ENCODE measurements at places on chromosomes 7 and 10.
A peak's percentile ranks its signal among the peaks of the same experiment; 100 is the strongest.

GRCh38 chr7:158166386-158167340, 421.0 kb downstream of the PTPRN2 start:
- DNase-seq, result no peak

DNA sequence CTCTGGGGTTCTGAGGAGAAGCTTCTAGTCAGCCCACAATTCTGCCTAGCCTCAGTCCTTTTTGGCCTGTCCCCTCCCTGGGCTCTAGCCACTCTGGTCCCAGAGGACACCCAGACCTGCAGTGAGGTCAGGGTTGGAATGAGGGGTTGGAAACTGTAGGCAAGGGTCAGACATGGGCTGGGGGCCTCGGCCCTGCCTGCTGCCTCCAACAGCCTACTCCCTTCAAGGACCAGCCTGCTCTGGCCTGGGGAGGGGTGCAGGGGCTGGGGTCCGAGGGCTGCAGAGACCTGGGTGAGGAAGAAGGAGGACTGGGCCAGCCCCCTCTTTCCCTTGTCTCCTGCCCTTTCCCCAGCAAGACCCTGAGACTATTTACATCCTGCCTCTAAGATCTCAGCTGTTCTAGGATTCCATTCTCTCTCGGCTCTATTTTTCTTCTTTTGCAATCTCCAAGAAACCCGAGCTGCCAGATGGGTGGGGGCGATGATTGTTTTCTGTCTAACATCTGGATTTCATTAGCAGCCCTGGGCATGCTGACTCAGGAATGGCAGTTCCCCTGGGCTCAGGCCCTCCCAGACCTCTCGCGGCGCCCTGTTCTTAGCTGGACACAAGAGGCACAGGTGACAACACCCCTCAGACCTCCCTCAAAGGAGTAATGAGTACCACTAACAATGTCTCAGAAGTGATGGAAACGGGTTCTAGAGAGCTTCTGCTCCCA, 23.1 kb downstream of the ZCCHC24 start:
- no peak for DNase-seq

- no peak for DNase-seq
Measured at GRCh38 chr7:110600956-110601355, 490.0 kb upstream of the LRRN3 start.

DNA sequence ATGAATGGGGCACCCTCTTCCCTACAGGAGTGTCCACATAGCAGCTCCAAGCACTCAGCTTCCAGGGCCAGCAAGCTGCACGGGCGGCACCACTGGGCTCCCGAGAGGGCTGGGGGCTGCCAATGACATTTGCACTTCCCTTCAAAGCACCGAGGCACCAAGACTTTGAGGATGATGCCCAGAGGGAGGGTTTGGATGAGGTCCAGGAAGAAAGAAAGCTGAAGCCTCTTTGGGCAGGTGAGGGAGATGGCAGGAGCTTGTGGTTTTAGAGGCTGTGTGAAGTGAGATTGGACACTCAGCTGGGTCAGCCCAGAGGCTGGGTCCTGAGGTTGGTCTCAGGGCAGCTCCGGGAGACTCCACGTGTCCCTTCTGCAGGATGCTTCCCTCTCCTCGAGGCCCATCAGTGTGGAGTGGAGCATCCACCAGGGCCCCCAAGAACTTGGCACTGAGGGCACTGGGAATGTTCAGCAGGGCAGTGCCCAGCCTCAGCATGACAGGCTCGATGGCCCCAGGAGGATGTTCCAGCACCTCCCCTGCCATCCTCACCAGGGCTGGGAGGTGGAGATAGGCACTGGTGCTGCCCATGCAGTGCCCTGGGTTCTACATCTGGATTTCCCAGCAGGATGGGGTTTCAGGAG, 54.9 kb upstream of the IGFBP3 start:
- DNase-seq, result no peak

DNA sequence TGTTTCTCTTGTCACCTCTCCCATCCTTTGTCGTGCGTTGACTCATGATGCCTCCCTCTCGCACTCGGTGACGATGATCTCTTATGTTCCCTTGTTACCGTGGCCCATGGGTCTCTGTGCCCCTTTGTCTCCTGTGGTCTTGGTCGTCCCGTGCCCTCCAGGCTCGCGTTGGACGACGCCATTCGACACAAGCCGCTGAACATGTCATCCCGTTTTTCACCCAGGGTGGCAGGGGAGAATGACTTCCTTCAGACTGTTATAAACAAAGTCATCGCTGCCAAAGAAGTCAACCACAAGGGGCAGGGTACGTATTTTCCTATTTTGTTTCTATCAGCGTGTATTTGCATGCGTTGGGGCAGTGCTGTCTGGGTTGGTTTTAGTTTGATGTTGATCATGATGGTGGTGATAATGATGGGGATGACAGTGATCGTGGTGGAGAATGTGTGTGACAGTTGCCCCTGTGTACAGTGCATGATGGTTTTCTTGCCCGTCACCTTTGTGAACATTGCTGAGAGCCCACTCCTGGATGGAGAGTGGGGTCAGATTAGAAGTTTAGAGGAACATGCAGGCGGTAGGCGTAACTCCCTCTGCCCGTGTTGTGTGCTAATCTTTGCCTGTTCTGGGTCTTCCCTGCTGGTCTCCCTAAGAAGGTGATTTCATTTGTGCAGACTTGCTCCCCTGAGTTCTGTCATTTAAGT, 107.0 kb downstream of the DOCK1 start:
- peak; percentile 24 for DNase-seq

- peak; percentile 37 for DNase-seq
Measured at GRCh38 chr7:151104411-151105235, 18.3 kb downstream of the AGAP3 start.
